ENCODE measurements at places on chromosomes 11 and 22.

GRCh38 chr11:28743061-28743550 lies 634.9 kb downstream of the METTL15 start:
- no peak for DNase-seq

DNA sequence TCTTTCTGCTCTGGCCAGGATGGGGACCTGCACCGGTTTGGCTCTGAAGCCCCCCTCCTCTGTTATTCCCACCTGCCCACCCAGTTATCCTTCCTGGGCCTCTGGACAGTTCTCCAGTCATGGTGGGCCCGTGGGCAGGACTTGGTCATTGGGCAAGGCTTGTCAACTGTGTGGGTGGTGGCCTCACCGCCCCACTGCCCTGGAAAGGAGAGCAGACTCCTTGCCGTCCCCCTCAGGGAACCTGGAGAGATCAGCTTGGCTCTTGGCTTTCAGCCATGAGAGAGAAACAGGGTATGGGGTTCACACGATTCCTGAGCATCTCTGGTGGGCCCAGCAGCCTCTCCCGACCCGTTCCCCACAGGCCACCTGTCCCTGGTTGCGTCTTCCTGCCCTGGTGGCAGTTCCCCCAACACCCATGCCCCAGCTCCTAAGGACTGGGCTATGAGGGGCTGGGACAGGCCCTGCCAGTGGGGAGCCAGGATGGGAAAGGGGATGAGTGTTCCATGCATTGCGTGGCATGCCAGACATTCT lies 92.3 kb downstream of the MORC2 start:
- DNase-seq = no peak

GRCh38 chr11:12066056-12066798 lies 44.2 kb upstream of the MICAL2 start:
- peak; percentile 98 for DNase-seq

- no peak for DNase-seq
These were observed 151.1 kb upstream of the ISX start for GRCh38 chr22:34914846-34915245.

DNA sequence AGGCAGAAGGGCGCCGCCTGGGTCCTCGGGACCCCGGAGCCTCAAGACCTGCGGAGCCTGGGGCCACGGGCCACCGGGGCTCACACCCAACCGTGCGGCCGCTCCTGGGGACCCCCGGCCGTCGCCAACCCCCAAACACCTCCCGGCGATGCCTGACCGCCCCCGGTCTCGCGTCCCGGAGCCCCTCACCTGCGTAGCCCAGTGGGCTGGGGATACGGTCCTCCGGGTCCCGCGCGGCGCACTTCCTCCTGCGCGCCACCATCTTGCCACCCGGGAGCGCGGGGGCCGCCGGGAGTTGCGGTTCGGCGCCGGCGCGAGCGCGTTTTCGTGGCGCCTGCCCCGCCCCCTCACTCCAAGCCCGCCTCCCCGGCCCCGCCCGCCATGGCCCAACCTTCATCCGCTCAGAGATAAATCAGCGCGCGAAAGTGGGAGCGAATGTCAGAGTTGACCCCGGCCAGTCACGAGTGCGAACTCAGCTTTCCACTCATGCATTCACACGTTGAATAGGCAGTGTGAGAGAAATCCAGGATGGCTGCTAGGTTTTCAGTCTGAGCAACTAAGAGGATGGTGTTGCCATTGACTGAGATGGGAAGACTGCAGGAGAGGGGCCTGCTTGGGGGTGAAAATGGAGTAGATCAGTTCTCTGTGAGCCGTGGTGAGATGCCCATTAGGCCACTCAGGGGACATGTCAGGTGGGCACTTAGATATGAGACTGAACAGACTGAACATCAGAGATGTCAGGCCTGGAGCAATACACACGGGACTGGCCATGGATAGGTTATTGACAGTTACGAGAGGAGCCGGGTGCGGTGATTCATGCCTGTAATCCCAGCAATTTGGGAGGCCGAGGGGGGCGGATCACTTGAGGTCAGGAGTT lies at the start of gene RRP7A:
TSS of gene RRP7A (minus strand) at position 272 of the 877 bp plus-strand sequence. CDS start at position 262, 10 bp downstream.
- peak; percentile 47 for DNase-seq

GRCh38 chr22:50672471-50673230 lies at the start of gene SHANK3:
Gene SHANK3, plus strand, starts transcription at chr22:50672823.
- no peak for DNase-seq

GRCh38 chr11:6623391-6624363 lies 4.5 kb upstream of the TPP1 start:
- DNase-seq = no peak

DNA sequence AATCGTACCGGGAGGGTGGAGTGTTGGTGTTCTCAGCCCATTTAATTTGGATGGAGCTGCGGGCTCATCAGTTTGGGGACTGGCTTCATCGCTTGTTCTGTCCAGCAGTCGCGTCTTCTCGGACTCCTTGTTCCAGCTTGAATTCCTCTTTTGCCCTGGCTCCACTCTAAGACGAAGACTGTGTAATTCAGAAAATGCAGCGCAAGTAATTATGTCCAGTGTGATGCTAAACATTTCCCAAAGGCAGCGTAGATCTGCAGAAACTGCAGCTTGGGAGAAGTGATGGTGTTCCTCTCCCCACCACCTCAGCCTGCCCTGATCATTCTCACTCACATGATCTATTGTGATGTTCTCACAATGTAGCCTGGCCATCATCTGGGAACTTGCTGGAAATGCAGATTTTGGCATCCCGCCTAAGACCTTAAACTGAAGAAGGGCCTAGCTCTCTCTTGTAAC lies 666 bp downstream of the SLC25A18 start:
- no peak for DNase-seq

GRCh38 chr11:94857337-94857736 lies 89.2 kb downstream of the AMOTL1 start:
- no peak for DNase-seq

GRCh38 chr22:25077964-25078363 lies 121.7 kb upstream of the CRYBB3 start:
- DNase-seq = no peak

DNA sequence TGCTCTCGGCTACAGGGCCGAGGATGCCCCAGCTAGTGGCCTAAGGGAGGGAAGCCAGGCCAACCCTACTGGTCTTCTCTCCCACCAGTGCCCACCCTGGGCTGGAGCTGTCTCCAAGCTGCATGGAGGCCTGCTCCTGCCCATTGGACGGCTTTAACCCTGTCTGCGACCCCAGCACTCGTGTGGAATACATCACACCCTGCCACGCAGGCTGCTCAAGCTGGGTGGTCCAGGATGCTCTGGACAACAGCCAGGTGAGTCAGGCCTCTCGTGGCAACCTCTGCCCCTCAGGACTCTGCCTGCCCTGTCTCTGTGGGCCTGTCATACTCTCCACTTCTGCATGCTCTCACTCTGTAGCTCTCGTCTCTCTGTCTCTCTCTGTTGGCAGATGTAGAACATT lies 44.1 kb upstream of the TPBGL start:
- DNase-seq = no peak

DNA sequence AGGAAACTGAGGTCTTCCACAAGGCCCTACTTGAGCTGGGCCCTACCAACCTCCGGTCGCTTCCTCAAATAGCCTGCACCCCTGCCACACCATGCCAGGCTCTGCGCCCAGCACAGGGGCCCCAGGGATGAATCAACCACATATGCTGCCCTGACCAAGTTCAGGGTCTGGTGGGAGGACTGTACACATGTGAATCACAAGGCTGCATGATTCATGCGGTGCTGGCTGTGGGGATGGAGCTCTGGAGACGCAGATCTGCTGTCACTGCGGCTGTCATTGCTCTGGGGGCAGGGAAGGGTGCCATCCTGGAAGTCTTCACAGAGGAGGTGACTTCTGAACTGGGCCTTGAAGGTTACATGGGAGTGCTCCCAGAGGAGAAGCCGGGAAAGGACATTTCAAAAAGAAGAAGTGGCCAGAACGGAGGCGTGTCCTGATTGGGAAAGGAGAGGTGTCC lies 21.5 kb downstream of the CYTH4 start:
- DNase-seq = peak; percentile 68

- no peak for DNase-seq
These were observed 294.3 kb downstream of the LARGE1 start for GRCh38 chr22:33625959-33626358.

- DNase-seq = no peak
These were observed 46.6 kb downstream of the CWC15 start for GRCh38 chr11:94926698-94927237.

GRCh38 chr11:126336138-126336541 lies 19.3 kb upstream of the ST3GAL4 start:
- DNase-seq = no peak

- DNase-seq = no peak
These were observed 160.1 kb downstream of the RAB38 start for GRCh38 chr11:88015170-88015569.

- no peak for DNase-seq
These were observed 6.8 kb downstream of the TMEM121B start for GRCh38 chr22:17114173-17114897.

DNA sequence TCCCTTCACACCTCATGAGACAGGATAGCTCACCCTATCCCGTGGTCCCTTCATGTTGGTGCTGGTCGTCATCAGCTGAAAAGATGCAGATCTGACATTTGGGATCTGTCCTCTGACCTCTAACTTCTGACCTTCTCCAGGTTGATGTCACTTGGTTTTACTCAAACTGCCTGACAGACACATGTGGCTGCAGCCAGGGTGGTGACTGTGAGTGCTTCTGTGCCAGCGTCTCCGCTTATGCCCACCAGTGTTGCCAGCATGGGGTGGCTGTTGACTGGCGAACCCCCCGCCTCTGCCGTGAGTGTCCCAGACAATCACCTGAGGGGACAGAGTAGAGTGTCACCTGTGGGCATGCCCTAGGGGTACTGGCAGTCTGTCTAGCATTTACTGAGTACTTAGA lies 49.7 kb downstream of the OTOG start:
- no peak for DNase-seq
